Cerebellum (tissue), 4 donors: ENCODE measurements at places on chromosomes 5 and 9. TPM values are rescaled to one million over a fixed set of nuclear protein-coding genes. Genes with fewer than 3 reads are reported as not detected.

The FAM169A gene
- 60.1 TPM for total RNA-seq

The PRLR gene
- total RNA-seq, result 5.2 TPM

The UNC5A gene
- 9.3 TPM for total RNA-seq

The PDLIM7 gene
- total RNA-seq, result 10.4 TPM

The CAPSL gene
- total RNA-seq, result 0.64 TPM

The SNCAIP gene
- total RNA-seq, result 70.7 TPM
